Neural crest cell (in vitro differentiated cells): ENCODE measurements at places on chromosomes 6 and 20. TPM values are rescaled to one million over a fixed set of nuclear protein-coding genes. Genes with fewer than 3 reads are reported as not detected.

DNA sequence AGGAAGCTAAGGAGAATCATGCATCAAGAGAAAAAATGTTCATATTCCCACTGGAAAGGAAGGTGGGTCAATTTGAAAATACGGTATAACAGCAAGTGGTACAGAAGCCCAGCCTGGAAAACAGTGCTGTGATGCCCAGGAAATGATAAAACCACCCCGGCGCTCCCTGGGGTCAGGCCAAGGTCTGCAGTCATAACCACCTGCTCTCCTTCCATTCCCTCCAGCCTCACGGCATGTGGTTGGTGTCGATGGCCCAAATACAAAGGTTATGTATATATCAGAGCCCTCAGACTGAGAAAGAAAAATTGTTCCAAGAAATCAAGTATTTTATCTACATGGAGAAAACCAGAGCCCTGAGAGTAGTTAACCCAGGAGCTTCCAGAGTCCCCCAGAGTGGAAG lies 208.1 kb upstream of the CDYL start:
- no peak for DNase-seq

OLIG3 gene
- 0.14 and 0.63 TPM in 2 replicates for total RNA-seq

LY6G6D gene
- not detected in 2 replicates for total RNA-seq

DNA sequence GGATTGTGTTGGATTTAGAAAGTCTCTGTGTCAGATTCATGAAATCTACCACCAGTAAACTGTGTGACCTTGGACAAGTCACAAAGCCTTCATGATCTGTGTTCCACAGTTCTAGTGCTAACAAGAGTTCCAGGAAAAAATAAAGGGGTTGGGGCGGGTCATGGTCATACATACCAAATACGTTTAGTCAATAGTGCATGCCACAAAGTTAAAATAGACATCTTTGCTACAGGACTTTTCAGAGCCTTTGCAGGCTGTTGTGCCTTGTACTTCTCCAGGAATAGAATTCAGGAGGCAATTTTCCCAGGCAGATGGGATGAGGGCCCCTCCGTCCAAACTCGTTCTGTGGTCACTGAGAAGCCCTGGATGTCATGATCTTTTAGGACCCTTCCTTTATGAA lies 127.2 kb downstream of the EYA2 start:
- DNase-seq, result no peak

- DNase-seq, result no peak
Observed at GRCh38 chr6:40395066-40395697, 192.0 kb downstream of the LRFN2 start.

- no peak for DNase-seq
Observed at GRCh38 chr6:28258877-28259777, at the start of gene NKAPL. Gene NKAPL (plus strand): TSS chr6:28259297. CDS start chr6:28259372, 75 bp downstream.

DNA sequence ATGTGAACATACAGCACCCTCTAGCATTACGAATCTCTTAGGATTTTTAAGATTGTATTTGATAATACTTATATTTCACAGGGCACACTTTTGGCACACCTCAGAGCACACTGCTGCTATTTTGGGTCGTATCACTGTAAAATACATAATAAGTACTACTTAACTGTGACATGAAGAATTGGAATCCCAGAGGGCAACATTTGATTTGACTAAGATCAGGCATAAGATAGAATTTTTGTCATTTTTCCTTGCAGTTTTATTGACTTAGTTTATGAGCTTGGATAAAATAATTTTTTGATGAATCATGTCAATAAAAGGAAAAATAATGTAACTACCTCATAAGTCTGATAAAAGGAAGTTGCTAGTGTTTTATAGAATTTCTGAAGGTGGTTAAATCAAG lies 22.4 kb downstream of the MRS2 start:
- no peak for DNase-seq

DNA sequence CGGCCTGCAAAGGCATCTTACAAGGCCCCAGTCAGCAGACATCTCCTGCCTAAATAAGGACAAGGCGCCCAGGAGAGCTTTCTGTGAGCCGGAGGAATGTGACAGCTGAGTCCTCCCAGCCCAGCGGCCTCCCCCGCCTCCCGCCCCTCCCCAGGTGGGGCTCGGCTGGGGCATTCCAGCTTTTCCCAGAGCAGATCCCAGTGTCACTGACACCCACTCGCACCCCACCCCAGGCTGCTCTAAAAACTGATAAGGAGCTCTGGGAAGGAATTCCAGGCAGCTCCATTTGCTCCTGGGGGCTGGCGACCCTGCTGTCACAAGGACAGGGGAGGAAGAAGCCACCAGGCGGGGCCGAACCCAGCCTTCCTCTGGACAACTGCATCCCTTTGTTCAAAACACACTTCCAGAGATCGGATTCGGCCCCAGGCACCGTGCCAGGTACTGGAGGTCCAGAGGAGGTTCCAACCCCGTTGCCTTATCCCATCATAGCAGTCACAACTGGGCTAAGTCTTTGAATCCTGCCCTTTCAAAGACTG lies 49.7 kb downstream of the JPH2 start:
- no peak for DNase-seq

GRCh38 chr6:42405021-42405420 lies 46.7 kb downstream of the TRERF1 start:
- DNase-seq, result no peak

NKAIN2 gene
- 0.36 and 1.1 TPM in 2 replicates for total RNA-seq

ADA gene
- total RNA-seq, result 8.2 and 9.0 TPM in 2 replicates

- peak; percentile 78 for DNase-seq
Observed at GRCh38 chr6:84764332-84765049, at the start of gene TBX18. Gene TBX18 (minus strand): TSS chr6:84764598. CDS start chr6:84764181, 417 bp downstream.

DNA sequence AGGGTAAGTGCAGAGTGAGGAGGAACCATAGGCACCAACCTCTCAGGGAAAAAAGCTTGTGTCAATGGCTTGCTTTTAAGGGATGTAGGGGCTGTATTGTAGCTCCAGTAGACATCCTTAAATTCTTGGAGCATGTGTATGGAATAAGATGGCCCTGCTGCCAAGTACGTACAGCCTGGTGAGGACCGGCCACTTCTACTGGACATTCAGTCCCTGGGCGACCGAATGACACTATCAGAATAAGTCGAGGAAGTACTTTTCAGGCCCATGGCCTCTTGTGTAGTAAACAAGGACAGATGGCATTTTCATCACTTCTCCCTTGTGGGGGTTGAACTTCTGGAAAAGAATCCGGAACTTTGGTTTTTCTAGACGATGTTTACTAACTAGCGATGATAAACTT lies 32.8 kb downstream of the GFRA4 start:
- no peak for DNase-seq

DNA sequence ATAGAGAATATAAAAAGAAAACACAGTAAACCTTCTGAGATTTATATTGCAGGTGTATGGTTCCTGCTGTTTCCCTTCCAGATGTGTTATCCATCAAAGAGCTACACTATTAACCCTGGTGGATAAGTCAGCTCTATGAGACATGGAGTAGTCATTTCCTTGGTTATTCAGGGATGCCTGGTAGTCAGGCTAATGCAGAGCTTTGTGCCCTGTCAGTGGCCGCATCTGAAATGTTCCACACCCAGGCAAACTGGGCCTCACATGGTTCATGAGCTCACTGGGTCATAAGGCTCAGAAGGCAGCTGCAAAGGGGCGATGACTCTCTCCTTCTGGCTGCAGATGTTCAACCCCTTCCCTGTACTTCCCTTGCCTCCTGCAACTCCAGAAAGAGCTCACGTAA lies 473.6 kb downstream of the EPHA7 start:
- DNase-seq, result no peak

DNA sequence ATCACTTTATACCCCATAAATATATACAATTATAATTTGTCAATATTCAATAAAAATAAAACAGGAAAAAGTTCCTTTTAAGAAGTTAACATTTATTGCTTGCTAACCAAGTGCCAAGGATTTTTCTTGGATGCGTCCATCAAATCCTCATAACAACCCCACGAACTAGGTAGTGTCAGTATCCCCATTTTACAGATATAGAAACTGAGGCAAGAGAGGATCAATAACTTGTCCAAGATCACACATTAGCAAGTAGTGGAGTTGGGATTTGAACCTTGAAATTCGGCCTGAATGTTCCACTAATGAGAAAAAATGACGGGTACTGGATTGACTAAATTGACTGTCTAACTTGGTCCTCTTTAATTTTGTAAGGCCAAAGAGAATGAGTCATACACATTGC lies 5.7 kb upstream of the L3MBTL3 start:
- no peak for DNase-seq

DNA sequence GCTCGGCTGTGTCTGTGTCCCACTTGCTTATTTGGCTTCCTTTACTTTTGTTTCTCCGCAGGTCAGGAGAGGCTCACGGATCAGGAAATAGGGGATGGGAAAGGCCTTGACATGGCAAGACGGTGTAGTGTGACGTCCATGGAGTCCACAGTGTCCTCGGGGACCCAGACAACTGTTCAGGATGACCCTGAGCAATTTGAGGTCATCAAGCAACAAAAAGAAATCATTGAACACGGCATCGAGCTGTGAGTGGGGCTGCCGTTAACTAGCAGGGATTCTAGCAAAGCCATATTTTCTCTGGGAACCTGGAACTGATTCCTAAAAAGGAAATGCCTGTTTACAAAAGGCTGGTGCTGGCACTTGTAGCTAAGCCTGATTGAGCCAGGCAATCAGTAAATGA lies 54.4 kb downstream of the ARFGEF2 start:
- DNase-seq, result no peak

GRCh38 chr20:51583073-51583472 lies 40.6 kb upstream of the NFATC2 start:
- DNase-seq, result no peak

HLA-G gene
- not detected in 2 replicates for total RNA-seq

LTB gene
- not detected in 2 replicates for total RNA-seq

DNA sequence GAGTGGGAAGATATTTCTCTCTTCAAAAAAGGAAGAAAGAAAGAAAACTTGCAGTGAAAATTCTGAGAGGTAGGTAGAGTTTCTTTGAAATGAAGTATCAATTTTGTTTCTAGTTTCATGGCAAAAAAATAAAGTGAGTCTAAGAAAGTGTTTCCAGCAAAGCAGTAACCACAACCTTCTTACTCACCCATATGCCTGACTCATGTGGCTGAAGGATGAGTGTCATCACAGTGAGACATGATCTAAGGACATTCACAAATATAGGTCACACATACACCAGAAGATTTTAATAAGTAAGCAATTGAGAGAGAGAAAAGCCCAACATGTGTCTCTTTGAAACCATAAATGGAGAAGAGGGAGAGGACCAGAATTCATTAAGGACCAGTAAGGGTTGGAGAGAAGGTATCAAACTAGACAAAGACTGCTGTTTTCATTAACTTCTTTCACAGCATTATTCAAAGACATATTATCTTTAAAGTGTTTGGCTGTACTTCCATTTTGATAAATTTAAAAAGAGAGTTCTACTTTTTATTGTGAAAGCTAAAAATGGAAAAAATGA lies 169.5 kb downstream of the FRK start:
- no peak for DNase-seq

SLC22A2 gene
- total RNA-seq, result not detected in 2 replicates

DNA sequence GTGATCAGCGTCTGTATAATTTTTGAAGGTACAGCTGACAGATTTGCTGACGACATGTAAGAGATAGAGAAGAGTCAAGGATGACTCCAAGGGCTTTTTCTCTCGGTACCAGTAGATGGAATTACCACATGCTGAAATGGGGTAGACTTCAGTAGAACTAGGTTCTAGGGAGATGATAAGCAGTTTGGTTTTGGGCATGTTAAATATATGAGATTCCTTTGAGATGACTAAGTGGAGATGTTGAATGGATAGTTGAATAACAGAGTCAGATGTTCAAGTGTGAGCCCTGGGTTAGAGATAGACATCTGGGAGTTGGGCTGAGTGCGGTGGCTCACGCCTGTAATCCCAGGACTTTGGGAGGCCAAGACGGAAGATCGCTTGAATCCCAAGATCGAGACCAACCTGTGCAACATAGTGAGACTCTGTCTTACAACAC lies 50.0 kb downstream of the PHF20 start:
- no peak for DNase-seq

DNA sequence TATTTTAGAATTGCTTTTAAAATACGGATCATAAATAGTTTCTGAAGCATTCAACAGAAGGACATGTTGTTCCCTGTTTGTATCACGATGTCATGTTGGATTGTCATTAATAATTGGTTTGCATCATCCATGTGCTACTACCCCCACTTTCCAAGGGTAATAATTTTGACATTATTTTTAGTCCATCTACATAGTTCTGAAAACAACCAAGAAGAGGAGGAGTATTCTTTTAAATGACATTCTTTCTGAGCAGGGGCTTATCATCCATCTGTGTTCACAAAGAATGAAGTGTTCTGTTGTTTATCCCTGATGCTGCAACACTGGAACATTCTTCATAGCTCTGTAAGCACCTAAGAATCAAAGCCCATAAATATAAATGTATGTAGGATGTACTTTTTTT lies 151.0 kb upstream of the CITED2 start:
- no peak for DNase-seq

LIN28B gene
- total RNA-seq, result 73.2 and 76.3 TPM in 2 replicates

DNA sequence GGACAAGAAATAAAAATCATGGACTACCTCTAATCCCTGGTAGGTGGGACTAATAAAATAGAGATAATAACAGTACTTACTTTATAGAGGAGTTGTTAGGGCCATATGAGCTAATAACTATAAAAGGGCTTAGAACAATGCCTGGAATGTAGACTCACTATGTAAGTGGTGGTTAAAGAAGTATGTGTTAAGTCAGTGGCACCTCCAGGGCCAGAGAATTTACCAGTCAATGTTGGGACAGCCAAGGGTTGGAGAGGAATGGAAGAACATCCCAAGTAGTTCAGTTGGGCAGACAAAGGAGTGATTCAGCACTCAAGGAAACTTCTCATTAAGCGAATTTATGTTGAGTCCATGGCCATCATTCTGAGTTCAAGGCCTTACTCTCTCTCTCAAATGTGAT lies 116.8 kb downstream of the OTOR start:
- no peak for DNase-seq

GRCh38 chr6:170286246-170286933 lies 4.5 kb downstream of the DLL1 start:
- DNase-seq, result peak; percentile 63

DNA sequence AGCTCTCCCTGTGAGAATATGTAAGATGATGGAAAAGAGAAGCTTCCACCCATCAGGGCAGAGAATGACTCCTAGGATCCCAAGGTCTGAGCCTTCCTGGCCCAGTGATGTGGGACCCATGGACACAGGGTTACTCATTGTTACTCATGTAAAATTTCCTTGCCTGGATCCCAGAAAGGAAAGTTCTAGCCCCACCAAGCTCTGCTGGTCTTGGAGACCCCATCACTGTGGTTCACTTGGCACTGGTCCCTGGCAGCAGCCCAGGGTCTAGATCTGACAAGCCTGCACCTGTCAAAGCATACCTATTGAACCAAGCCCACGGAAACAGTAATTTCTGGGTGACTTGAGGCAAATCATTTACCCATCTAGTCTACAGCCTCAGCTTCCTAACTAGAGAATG lies 22.1 kb downstream of the MDGA1 start:
- no peak for DNase-seq

GRCh38 chr6:33445119-33445603 lies 9.2 kb upstream of the ZBTB9 start:
- DNase-seq, result no peak

DNA sequence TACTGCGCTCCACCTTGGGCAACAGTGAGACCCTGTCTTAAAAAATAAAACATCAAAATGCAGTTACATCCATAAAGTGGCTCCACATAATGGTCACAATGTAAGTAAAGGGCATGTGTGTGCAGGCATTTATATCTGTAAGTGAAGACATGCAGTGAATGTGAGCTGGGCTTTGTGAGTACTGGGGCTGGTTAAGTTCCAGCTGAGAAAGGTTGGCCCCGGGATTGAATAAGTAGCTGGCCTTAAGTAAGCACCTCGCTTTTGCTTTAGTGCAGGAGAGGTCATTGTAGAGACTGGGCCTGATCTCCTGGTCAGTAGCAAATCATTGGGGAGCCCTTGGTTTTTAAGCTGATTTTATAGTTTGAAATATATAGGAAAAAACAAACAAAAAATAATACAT lies 8.0 kb downstream of the QKI start:
- no peak for DNase-seq
